Breast epithelium (tissue), 4 donors: ENCODE measurements at places on chromosomes 12 and 14. TPM values are rescaled to one million over a fixed set of nuclear protein-coding genes. Genes with fewer than 3 reads are reported as not detected.

DDIT3 gene
- total RNA-seq: 51.2 TPM

LRTM2 gene
- total RNA-seq: not detected

PRMT5 gene
- 80.6 TPM for total RNA-seq

CPSF6 gene
- total RNA-seq: 29.9 TPM

TIMM9 gene
- 37.4 TPM for total RNA-seq

OLR1 gene
- total RNA-seq: 17.1 TPM

ACOT6 gene
- total RNA-seq: not detected

ERBB3 gene
- total RNA-seq: 0.48 TPM

PDZRN4 gene
- 53.4 TPM for total RNA-seq

RASAL1 gene
- total RNA-seq: 1.3 TPM

STAC3 gene
- 1.6 TPM for total RNA-seq
